ENCODE measurements at places on chromosomes 2 and 18. TPM values are rescaled to one million over a fixed set of nuclear protein-coding genes. Genes with fewer than 3 reads are reported as not detected.

The ARL4C gene
- total RNA-seq: 72.2 TPM

DNA sequence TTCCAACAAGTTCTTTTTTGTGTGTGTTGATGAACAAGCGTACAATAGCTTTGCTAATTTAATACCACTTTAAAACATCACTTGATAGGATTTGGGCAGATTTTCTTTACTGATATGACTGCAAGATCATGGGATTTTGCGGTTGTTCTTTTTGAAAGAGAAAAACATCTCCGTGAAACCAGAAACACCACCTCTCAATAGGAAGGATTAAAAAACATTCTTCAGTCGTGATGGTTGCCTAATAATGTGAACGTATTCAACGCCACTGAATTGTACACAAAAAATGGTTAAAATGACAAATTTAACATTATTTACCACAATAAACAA lies 19.3 kb downstream of the RBMS1 start:
- no peak for DNase-seq

DNA sequence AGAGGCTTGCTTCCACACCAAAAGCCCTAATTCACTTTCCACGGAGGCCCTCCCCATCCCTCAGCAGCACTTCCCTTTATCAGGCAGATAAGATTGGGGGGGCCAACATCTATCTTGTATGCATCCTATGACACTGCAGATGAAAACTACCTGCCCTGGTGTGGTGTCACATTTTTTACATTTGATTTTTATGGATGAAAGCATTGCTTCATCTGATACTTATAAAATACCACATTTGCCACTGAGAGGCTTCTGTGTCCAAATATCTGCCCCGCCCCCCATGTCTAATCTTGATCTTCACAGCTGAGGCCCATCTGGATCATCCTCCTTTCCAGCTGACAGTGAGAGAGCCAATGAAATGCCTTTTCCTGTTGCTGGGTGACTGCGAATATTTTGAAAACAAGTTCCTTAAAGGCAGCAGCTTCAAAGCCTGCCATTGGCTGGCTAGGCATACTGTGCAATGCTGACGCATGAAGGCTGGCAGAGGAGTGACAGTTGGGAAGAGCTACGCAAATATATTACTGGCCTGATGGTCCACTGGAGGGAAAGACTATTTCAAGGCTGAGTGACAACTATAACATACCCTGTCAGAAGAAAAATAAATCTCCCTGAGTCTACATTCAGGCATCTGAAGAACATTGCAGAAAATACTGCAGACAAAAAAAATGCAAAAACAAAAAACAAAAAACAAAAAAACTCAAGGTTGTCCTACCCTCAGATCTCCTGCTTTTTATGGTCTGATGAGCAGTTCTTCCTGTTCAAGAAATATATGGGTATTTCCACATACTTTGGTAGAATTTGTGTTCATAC lies 318.7 kb downstream of the PDE11A start:
- DNase-seq: peak; percentile 48

The LDLRAD4 gene
- total RNA-seq: 8.9 TPM
